NCI-H1092 (cell line): ENCODE measurements at places on chromosomes 4 and X.

- no peak for DNase-seq
Observed at GRCh38 chrX:120677004-120677652, 47.3 kb upstream of the C1GALT1C1 start.

DNA sequence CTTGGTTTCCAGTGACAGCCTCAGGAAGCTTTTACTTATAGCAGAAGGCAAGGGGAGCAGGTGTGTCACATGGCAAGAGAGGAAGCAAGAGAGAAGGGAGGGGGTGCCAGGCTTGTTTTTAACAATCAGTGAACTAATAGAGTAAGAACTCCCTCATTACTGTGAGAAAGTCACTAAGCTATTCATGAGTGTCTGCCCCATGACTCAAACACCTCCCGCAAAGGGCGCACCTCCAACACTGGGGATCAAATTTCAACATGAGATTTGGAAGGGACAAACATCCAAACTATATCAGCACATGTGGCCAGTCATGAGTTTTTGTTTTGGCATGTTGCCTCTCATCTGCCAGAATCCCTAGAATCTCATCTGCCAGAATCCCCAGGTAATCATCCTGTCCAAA, 183.5 kb upstream of the C1QTNF7 start:
- no peak for DNase-seq

GRCh38 chr4:751676-752075, 46.0 kb downstream of the PCGF3 start:
- DNase-seq = peak; percentile 27

DNA sequence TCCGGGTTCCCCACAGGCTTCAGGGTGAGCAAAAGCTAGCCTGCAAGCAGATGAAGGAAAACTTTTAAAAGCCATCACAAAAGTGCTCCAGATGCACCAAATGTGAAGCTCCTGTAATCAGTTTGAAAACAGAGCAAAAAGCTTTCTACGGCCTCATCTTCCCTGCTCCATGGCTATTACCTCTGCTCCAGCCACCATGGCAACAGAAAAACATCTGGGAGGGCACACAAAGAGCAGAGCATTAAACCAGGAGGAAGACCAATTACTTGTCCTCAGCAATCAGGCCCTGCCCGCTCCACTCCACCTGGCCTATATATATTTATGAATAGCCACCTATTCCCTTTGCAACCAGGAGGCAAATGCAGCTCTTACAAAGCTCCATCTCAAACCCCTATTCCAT, 33.6 kb downstream of the TMEM154 start:
- no peak for DNase-seq

GRCh38 chr4:135277068-135277979, 1075.7 kb upstream of the PABPC4L start:
- no peak for DNase-seq

- DNase-seq = no peak
Observed at GRCh38 chr4:81786063-81786763, 314.5 kb upstream of the RASGEF1B start.

DNA sequence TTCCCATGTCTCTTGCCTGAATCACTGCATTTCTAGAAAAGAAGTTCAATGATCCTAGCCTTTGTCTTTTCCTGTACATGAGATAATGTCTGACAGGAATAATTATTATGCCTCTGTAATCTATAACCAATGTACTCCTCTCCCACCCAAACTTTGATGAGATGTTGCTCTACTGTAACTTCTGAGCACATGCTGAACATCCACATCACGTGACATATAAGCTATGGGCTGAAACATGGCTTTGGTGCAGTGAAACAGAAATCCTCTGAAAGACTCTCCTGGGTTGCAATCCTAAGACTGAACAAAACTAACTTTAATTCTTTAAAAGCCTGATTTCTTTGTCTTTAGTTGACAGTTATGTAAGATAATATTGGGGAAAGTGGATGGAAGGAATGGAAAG, 1.5 kb upstream of the ADAD1 start:
- DNase-seq = no peak

- DNase-seq = no peak
Observed at GRCh38 chr4:73864961-73865360, 4.2 kb upstream of the CXCL1 start.

- no peak for DNase-seq
Observed at GRCh38 chrX:21181232-21181853, 192.9 kb upstream of the CNKSR2 start.

- DNase-seq = no peak
Observed at GRCh38 chr4:1761130-1761689, 31.9 kb upstream of the FGFR3 start.

GRCh38 chr4:38871593-38871992, 4.0 kb downstream of the FAM114A1 start:
- DNase-seq = no peak

DNA sequence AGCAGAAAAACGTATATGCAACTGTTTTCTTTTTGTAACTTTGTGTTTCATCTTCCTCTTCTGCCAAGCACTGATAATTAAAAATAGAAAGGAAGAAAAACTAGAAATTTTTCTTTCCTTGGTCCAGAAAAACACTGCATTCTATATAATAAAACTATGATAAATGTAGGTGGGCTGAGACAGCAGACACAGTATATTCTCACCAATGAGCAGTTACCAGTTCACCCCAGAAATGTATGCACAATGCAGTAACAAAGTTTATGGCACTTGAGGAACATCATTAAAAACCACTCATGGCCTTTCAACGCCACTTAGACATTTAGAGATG, 79.4 kb downstream of the FAT1 start:
- DNase-seq = no peak

GRCh38 chr4:64130907-64131306, 278.3 kb downstream of the TECRL start:
- no peak for DNase-seq

DNA sequence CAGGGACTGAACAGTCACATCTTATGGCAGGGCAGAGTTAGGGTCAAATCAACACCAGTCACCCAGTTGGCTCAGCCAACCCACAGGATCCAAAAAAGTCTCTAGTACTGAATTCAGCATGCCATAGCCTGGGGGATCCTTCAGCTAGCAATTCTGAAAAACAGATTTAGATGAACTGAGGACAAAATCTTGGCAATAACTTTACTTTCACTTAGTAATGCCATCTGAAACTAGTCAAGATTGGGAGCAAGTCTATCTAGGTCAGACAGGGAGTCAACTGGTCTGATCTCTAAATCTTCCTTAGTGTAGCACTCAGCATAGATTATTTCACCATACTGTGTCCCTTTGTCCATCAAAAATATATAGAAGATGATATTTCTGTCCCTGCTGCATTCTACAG, 76.0 kb downstream of the HHIP start:
- DNase-seq = no peak

DNA sequence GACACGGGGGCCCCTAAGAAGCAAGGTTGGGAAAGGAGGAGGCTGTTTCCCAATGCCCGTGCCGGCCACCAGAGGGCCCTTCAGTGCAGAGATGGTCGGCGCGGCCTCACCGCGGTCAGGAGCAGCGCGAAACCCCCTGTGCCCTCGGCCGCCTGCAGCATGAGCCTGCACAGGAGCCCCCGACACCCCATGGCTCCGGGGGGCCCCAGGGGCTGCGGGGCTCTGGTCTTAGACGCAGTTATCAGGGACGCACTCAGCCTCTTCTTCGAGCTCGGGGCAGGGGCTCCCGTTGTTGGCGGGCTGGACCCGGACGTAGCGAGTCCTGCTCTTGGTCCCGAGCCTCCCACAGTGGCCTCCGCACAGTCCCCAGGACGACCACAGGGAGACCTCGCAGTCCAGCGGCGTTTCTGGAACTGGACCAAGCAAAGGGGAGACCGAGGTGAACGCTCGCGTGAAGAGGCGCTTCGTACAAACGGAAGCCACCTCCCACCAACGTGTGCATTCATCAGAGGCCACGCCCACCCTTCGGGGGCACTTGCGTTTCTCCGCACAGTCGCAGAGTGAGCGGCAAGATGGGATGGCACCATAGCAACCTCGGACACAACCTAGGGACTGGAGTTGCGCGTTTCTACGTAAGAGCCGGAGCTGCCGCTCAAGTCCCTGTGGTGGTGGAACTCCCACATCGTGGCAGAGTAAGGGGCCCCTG, 5.0 kb downstream of the SPON2 start:
- DNase-seq = peak; percentile 82

DNA sequence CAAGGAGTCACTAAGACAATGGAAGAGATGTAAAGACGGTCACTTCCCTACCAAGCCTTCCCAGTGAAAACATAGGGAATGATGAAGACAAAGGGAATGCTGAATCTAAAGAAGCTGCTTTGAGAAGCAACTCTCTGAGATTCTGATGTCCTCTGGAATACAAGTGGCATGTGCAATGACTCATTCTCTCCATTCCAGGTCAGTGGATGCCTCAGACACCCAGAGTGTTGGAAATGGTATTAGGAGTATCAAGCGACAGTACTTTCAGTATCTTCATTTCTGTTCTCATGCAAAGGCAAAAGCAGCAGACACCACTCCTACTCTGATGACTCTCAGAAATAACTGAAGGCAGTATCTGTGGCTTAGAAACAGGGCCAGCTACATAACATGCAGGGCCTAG, 102.6 kb downstream of the FSTL5 start:
- no peak for DNase-seq

GRCh38 chrX:27842859-27843258, 35.1 kb downstream of the MAGEB10 start:
- no peak for DNase-seq

DNA sequence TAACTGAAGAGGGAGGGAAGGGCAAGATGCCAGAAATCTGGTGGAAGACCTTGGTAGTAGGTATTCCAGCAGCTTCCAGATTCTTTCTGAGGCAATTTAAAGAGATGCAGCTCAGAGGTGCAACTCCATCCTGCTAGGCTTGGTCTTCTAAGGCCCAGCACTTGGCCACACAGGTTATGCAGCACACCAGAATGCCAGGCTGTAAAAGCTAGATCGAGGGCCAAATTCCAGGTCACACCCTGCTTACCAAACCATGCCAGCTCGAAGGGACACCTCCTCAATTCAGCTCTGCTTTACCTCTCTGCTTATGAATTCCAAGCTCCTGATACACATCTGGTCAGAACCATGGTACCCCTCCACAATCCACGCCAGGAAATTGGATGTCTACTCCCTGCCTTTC, 19.8 kb upstream of the ATXN3L start:
- no peak for DNase-seq

- DNase-seq = no peak
Observed at GRCh38 chrX:77893713-77894112, 1.5 kb downstream of the MAGT1 start.

DNA sequence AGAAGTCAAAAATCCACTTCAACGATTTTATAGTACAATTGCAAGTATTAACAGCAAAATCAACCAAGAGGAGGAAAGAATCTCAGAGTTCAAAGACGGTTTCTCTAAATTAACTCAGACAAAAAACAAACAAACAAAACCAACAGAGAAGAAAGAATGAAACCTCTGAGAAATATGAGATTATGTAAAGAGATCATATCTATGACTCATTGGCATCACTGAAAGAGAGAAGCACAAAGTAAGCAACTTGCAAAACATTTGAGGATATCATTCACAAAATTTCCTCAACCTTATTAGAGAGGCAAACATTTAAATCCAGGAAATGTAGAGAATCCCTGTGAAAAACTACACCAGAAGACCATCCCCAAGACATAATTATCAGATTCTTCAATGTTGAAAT, 370.4 kb downstream of the INPP4B start:
- no peak for DNase-seq

DNA sequence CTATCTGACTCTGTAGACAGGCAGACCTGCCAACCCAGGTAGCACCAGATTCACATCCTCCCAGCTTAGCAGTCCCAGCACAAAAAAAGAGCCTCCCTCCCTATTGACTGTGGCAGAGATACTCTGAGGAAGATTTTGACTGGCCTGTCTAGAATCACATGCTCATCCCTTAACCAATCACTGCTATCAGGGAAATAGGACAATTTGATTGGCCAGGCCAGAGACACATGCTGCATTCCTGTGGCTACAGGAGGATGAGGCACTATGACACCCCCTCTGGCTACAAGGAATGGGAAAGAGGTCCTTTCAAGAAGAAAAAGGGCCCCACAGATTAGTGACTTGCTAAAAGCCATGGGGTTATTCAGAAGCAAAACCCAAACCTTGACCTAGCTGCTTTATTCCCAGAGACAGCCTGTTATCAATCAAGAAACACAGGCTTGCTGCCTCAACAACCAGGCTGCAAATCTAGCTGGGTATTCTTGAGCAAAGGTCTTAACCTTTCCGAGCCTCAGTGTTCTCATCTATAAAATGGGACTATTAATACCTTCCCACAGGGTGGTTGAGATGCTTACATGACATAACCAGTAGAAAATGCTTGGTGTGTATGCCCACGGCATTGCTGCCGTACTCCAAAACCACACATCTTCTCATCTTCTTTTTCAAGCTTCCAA, 147.6 kb downstream of the BCOR start:
- DNase-seq = no peak

DNA sequence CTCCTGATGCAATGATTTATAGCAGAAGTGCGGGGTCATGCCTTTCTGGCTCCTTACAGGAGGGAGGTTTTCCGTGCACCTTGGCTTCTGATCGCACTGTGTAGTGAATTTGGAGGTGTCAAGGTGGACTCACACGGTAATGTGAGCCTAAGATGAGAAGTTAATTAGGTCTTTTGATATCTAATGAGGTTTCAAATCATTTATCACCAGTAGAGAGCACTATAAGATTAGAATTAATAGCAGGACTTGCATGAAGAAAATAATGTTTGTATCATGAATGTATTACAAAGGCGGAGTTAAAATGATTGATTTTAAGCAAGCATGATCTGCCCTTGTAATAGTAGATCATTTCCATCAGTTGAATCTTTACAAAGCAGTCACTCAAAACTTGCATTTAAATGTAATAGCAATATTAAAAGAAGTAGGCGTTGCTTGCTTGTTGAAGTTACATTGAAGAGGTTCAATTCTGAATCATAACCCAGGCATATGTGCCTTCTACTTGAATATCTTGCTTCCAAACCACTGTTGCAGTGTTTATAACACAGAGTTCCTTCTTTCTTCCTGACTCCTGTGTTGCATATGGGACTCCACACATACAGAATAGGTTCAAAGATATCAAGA, 152.1 kb downstream of the FMR1NB start:
- no peak for DNase-seq

- DNase-seq = no peak
Observed at GRCh38 chr4:164188236-164188635, 565.7 kb upstream of the SMIM31 start.

- no peak for DNase-seq
Observed at GRCh38 chr4:82969414-82969813, 41.2 kb downstream of the LIN54 start.

DNA sequence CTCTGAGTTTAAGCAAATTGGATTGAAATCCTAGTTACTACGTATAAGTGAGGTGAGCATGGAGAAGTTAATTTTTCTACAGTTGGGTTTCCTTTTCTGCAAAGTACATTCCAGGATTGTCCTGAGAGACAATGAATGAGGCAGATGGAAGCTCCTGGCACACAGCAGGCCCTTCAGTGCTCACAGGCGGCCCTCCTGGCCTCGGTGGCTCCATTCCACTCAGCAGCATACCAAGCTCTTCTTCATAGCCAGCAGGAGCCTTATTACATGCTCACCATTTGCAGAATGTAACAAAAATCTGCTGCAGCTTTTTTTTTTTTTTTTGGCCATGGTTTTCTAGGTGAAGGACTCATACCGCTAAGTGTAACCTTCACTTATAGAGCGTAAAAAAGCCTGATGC, 113.2 kb upstream of the FAM9B start:
- no peak for DNase-seq

- DNase-seq = no peak
Observed at GRCh38 chr4:48693856-48694574, 86.1 kb downstream of the FRYL start.

- DNase-seq = no peak
Observed at GRCh38 chr4:46894826-46895225, 14.2 kb downstream of the COX7B2 start.

- no peak for DNase-seq
Observed at GRCh38 chr4:89411539-89412309, 104.1 kb upstream of the GPRIN3 start.

- no peak for DNase-seq
Observed at GRCh38 chrX:38311743-38312142, 15.6 kb downstream of the RPGR start.
